ENCODE measurements at places on chromosomes 5 and 9.

DNA sequence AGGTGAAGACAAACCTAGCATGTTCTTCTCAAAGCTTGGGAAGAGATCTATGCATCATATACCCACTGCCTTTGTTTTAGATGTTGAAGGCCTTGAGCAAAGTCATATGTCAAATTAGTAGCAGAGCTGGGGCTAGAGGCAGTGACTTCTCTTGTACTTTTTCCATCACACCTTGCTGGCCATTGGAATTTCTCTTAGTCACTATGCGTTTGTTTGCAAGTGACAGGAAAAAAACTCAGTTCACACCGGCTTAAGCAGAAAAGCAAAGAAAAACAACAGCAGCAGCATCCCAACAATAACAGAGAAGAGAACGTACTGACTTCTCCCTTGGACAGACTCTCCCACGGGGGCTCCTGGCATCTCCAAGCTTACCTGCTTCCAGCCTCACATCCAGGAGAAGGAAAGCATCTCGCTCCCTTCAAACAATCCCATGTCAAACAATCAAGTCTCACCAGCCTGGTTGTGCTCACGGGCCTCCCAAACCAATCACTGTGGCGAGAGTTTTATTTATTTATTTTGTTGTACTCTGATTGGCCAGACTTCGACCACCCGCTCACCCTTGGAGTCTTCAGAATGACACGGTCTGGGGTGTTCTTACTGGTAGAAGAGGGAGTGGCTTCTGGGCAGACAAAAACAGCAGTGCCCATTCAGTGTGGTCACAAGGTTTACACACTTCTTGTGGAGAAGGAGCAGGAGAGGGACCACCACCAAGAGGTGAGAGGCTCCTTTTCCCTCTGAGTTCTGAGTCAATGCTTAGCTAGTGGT, 83.8 kb upstream of the STC2 start:
- no peak for DNase-seq

DNA sequence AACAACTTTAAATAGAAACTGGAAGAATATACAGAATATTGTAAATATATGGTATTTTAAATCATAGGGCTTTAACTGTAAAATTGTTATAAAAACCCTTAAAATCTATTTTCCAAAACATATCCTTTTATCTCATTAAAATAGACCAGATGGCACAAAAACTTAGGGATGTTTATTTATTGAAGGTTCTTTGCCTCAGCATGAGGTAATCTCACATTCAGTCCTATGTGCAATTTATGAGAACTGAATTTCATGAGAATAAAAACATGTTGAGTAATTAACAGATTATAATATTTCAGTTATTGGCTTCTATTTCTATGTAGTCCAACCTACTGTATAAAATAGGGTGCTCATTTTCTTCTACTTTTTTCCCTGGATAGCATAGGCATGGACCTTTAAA, 329.2 kb upstream of the PRR16 start:
- DNase-seq, result no peak

GRCh38 chr5:97172227-97172626, 10.8 kb downstream of the RIOK2 start:
- no peak for DNase-seq

DNA sequence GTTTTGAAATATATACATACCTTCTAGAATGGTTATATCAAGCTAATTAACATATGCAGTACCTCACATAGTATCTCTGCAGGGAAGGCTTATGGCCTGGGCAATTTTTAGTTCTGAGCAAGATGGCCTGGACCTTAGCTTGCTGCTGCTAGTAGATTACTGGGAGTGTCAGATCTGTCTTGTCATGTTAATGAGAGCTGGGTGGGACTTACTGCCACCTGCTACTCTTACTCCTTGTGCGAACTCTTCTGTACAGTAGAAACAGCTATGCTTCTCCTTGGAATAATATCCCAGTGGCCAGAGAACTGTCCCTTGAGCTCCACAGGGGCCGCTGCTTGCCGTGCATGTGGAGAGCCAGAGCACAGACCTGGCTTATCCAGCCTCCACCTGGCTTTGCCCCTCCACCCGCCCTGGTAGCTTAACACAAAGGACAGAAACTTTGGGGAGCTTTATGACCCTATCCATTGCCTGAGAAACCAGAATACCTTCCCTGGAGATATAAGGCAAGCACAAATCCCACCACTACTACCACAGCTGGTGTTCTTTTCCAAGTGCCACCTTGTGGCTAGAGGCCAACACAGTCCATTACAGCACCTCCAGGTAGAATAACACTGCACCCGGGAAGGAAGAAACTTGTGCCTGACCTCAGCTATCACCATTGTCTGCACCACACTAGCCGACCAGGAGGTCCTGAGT, 74.4 kb upstream of the RUSC2 start:
- DNase-seq, result no peak

GRCh38 chr9:130197888-130198287, 25.7 kb downstream of the NCS1 start:
- DNase-seq, result no peak

- DNase-seq, result no peak
Observed at GRCh38 chr5:113487416-113487780, 855 bp downstream of the MCC start.

- no peak for DNase-seq
Observed at GRCh38 chr5:170633235-170634081, 129.6 kb downstream of the KCNIP1 start.

DNA sequence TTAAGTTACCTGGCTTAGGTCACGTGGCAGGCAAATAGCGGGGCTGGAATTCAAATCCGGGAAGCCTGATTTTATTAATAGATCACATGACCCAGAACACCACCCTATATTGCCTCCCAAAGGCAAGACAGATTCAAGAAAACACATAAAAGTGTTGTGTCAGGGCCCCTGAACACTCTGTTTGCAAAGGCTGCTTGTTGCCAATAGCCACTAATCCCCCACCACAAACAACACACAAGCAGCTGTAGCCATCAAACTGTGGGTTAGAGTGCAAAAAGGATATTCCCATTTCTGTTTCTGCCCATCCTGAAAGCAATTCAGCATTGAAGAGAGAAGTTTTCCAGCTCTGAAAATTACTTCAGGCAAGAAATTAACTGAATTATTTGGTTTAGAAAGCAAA, 358.9 kb upstream of the RFX3 start:
- no peak for DNase-seq

- no peak for DNase-seq
Observed at GRCh38 chr5:98258939-98259338, 514.5 kb upstream of the RGMB start.

DNA sequence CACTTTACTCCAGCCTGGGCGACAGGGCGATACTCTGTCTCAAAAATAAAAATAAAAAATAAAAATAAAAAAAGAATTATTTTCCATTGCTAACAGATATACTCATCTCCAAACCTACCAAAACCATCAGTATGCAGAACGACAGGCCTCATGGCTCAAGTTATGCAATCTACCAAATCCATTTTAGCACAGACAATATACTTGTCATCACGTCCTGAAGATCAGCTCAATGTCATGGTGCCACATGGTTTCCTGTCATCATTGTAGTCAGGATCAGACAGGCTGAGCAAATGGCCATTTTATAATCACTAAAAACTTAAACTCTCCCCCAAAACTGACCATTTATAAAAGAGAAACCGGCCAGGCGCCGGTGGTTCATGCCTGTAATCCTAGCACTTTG, 69.1 kb downstream of the HABP4 start:
- DNase-seq, result no peak

DNA sequence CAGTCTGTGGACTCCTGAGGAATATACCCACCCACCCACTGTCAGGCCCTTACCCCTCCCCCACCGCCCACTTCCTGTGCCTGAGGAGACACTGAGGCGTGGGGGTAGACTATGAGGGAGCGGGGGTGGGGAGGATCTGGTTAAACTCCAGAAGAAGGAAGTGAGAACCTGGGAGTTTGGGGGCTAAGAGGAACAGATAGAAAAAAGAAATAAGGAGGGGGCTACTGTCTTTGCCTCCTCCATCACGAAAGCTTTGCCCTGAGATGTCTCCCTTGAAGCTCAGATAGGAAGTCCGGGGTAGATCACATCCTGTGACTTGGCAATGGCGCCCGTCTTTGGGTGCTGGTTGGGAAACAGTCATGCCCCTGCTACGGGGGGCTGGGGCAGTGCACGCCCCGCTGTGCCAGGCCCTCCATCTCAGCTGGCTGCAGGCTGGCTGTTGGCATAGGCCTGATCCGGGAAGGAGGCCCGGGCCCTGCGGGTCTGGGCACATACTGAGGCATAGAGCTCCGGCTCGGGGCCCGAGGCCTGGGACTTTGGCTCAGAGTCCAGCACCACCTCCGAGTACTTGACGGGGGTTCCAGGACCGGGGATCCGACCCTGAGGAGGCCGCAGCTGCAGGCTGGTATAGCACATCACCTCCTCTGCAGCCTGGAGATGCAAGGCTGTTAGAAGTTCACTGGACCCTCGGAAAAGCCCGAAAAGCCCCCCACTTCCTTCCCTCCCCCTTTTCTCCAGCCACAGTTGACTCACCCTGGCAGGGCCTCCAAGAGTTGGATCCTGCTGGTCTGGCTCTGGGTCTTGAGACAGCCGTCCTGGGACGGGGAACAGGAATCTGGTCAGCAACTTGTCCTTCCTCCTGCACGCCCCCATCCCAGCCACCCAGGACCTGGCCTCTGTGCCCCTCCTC, 1.0 kb downstream of the SIT1 start:
- no peak for DNase-seq

DNA sequence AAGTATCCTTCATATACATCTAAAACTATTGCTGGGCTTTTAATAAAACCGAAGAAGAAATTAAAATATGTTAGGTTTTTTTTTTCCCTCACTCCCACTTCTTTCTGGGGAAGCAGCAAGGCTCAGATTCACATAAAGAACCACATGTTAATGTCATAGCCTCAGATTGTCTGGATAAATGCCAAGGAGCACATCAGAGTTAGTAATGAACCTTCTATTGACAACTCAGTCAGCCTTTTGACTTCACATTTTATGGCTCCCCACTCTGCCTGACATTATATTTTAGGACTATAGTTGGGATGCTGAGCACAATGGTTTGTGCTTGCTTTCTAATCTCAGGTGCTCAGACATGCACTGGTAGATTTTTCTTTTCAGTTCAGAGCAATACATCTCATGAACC, 21.8 kb downstream of the DMAC1 start:
- DNase-seq, result no peak

DNA sequence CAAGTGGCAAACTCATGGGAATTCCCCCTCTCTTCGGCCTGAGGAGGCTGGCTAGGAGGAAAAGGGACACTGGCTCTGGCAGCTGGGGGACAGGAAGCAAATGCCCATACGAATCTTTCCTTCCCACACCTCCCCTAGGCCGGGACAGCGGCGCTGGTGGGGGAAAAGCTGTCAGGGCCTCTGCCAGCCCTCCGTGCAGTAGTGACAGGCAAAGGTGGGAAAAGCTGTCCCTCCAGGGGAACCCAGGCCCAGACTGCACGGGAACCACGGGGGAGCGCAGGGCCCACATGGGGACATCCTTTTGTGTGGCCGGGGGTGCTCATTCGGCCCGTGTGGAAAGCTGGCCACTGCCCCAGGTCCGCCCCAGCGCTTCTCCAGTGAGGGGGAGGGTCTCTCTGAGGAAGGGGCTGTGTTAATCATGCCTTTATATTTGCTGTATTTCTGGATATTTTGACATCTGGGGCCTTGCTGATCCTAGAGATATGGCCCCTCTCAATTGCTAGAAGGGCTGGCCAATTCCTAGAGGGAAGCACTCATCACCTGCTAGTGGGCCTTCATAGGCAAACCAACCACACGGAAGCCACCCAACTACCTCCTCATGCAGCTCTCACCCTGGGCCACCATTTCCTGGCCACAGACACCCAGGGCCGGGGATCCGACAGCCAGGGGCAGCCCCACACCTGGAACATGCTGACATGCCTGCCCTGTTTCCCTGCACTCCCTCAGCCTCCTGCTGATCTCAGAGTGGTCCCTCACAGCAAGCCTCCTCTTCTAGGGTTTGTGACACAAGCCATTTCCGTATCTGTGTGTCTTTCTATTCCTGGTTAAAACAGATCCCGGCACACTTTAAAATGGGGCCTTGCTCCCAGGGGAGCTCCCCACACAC, 138.8 kb downstream of the ROR2 start:
- DNase-seq, result no peak

DNA sequence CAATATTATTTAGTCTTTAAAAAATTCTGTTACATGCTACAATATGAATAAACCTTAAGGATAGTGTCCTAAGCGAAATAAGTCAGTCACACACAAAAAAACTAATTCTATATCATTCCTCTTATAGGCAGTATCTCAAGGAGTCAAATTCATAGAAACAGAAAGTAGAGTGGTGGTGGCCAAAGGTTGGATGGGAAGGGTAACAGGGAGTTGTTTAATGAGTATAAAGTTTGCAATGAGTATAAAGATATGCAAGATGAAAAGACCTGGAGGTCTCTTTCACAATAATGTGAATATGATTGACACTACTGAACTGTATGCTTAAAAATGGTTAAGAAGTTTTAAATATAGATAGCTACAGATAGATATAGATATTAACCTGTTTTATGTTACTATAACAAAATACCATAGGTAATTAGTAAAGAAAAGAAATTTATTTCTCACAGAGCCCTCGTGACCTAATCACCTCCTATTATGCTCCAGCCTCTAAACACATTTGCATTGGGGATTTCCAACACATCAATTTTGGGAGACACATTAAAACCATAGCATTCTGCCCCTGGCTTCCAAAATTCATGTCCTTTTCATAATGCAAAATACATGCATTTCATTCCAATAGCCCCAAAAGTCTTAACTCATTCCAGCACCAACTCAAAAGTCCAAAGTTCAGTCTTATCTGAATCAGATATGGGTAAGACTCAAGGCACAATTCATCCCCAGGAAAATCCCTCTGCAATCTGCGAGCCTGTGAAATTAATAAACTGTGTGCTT, 93.6 kb downstream of the ATPSCKMT start:
- DNase-seq, result no peak

Measured in esophagus squamous epithelium (tissue), 5 donors.